A549 treated with Hydrocortisone at 1 μM for 4 hours (cell line): ENCODE measurements at places on chromosomes 7 and 10. TPM values are rescaled to one million over a fixed set of nuclear protein-coding genes. Genes with fewer than 3 reads are reported as not detected.

The CCL24 gene
- not detected in 5 replicates for total RNA-seq

The NEBL gene
- total RNA-seq, result 8.1 to 11.9 TPM (median 10.9 TPM) in 5 replicates

The KCNIP2 gene
- total RNA-seq, result 0.49 to 0.98 TPM (median 0.75 TPM) in 5 replicates

The ASIC3 gene
- total RNA-seq, result 6.0 to 10.8 TPM (median 9.5 TPM) in 5 replicates

The NRP1 gene
- total RNA-seq, result 52.6 to 95.2 TPM (median 64.3 TPM) in 5 replicates

The SPDYE5 gene
- not detected in 5 replicates for total RNA-seq

The ANXA8L1 gene
- total RNA-seq, result 94.4 to 128 TPM (median 105 TPM) in 5 replicates

The PCLO gene
- 0.93 to 1.2 TPM (median 0.97 TPM) in 5 replicates for total RNA-seq

The HKDC1 gene
- total RNA-seq, result 8.3 to 11.9 TPM (median 9.9 TPM) in 5 replicates

The GIMAP1 gene
- not detected in 5 replicates for total RNA-seq

The GRM3 gene
- total RNA-seq, result not detected in 5 replicates

The BICC1 gene
- total RNA-seq, result 14.6 to 25.3 TPM (median 17.1 TPM) in 5 replicates

The ZNF117 gene
- 0.09 to 0.32 TPM (median 0.14 TPM) in 5 replicates for total RNA-seq

The TMUB1 gene
- total RNA-seq, result 37.6 to 56.1 TPM (median 55.7 TPM) in 5 replicates

The MBLAC1 gene
- total RNA-seq, result 2.1 to 3.3 TPM (median 3.1 TPM) in 5 replicates

The FOXI2 gene
- not detected in 5 replicates for total RNA-seq

The SPAG6 gene
- not detected in 5 replicates for total RNA-seq

The MMP21 gene
- 0.05 TPM in 1 of 5 replicates, not detected in the others for total RNA-seq

The LGI1 gene
- not detected in 5 replicates for total RNA-seq

The LRRD1 gene
- not detected in 5 replicates for total RNA-seq
